Uterus (tissue), 4 donors: ENCODE measurements at places on chromosomes 4 and X. TPM values are rescaled to one million over a fixed set of nuclear protein-coding genes. Genes with fewer than 3 reads are reported as not detected.

- DNase-seq: no peak
Measured at GRCh38 chrX:41332408-41333002, 1.5 kb upstream of the DDX3X start.

- no peak for DNase-seq
Measured at GRCh38 chrX:16664626-16665025, 14.7 kb downstream of the S100G start.

GRCh38 chr4:72375073-72375736, 193.8 kb downstream of the ADAMTS3 start:
- DNase-seq: no peak

The PPEF1 gene
- not detected for total RNA-seq

DNA sequence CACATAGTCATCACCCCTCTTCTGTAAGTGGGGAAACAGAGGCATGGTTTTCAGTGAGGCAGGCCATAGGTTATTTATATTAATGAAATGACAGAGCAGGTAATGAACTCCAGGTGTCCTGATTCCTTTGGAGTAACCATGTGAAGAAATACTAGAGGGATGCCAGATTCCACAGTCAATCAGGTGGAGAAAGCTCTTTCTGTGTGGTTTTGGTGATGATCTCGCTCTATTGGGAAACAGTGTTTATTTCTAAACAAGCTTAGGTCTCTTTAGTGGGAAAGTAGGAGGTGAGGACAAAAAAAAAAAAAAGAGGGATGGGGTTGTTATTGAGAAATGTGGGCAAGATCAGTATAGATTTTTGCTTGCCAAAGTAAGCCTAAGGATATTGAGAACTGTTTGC, 12.2 kb downstream of the DOCK11 start:
- no peak for DNase-seq
